ENCODE measurements at places on chromosomes 2 and 18.

DNA sequence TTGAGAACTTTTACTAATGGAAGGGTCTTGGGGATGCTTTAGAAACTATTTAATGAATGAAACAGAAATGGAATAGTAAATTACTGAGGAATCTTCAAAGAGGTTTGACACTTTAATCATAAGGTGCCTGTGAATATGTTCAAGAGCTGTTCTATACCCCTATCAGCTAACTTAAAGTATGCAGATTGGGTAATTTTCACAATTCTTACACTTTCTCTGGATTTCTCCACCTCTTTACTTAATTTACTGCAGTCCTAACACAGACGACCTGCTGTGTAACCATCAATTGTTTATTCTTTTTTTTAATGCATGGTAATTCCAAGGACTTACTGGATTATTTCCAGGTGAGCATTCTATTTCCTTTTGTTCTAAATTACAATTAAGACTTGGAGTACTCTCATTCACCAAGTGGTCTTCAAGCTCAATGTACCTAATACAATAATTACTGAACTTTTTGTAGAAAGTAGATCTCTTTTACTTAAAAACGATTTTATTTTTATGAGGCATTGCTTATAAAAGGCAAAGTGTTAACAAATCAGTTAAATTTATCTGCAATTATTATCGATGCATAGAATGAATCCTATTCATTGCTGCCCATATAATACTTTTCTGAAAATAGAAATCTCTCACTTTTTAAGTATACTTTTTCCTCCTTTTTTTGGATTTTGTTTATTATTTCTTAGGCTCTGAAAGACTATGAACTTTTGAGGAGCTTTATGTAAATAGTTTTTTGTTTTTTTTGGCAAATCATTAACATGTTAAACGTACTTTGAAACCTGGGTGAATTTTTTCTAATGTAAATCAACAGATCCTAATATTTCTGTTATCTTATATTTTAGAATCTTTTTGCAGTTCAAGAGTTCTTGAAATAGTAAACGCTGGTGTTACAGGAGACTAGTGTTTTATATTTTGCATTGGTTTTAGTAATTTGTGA is 5.5 kb downstream of the VSNL1 start:
- no peak for DNase-seq

DNA sequence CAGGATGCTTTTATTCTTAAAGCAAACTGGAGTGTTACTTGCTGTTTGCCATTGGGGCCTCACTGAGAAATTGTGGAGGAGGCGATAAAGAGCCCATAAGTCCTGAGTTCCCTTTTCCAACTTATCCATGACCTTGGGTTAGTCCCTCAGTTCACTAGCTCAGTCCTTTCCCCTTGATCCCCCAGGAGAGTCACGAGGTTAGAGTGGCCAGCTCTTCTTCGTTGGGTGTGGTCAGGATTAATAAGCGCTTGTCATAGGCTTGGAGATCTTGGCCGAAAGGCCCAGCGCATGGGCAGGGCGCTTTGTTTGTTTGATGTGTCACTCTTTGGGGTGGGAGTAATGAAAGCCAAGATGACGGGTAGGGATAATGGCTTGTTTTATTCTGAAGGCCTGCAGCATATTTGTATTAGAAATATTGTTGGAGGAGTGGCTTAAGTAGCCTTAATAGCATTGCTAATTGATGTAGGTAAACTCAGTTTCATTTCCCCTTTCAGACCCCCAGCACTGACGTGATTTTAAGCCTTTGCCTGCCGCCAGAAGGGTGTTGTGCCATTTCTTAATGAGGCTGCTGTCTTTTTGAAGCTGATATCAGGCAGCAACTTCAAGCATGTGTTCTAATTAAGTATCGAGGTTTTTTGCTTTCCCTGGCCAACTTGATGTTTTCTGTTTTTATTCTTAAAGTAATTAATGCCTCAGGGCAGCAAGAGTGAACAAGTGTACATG is 15.7 kb downstream of the GRHL1 start:
- DNase-seq = no peak

GRCh38 chr2:239339726-239340601 is 60.9 kb downstream of the HDAC4 start:
- no peak for DNase-seq

- DNase-seq = no peak
Measured at GRCh38 chr18:68402784-68403183, 312.1 kb downstream of the TMX3 start.

GRCh38 chr18:13548966-13549879 is 177.1 kb downstream of the FAM210A start:
- no peak for DNase-seq

- no peak for DNase-seq
Measured at GRCh38 chr2:138536302-138536701, 34.7 kb downstream of the SPOPL start.

DNA sequence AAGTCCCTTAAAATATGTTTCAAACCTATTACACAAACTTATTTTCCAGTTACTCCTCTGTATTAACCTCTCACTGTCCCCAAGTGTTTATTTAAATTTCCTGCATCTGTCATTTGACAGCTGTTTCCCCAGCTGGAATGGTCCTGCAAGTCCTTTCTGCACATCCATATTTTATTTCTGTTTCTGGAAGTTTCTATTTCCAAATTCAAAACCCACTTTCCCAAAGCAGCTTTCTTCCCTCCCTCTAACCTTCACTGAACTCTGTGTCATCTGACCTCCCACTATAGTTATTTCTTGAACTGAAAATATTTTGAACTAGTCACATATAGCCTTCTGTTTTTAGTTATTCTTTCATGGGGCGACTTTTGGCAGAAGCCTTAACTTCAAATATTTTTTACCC is 459.4 kb upstream of the MC4R start:
- DNase-seq = no peak

GRCh38 chr2:200330351-200331060 is 24.0 kb downstream of the SPATS2L start:
- DNase-seq = no peak

GRCh38 chr2:44120428-44120827 is 48.2 kb upstream of the PPM1B start:
- DNase-seq = no peak

DNA sequence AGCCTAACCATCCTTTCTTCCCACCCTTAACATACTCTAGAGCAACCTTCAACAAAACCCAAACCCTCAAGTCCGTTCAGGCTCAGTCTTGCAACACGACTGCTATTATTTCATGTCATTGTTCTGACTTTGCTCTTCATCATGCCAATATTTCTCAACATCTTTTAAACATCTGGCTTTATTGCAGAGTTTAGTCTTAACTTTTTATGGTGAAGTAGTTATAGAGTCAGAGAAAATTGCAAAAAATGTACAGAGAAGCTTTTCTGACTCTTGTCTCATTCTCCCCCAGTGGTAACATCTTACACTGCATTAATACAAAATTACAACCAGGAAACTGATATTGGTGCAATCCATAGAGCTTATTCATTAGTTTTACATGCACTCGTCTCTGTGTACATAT is 3.9 kb downstream of the MARCO start:
- no peak for DNase-seq

DNA sequence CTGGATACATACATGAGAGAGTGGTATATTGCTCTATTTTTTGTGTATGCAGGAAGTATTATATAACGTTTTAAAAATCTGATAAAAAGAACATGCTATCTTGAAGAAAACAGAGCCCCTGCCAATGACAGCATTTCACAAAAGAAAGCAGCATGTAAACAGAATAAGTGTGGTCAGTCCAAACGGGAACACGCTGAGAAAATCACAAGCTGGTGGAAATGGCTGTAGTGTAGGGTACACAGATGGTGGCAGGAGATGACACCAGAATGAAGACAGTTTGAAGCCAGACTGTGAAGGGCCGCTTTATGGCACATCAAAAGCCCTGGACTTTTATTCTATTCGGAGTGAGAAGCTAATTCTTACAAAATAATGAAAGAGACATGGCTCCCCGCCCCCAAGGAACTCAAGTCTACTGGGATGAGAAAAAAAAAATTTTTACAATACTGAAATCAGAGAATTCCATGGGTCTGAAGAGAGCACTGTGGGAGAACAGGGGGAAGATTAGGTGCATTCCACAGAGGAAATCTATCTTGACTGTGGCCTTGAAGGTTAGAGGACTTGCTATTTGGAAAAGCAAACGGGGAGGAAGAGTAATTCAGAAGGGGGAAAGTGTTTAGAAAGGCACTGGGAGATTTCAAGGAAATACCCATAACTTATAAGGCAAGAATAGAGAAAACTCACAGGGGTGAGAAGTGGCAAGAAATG is 217.7 kb upstream of the SMAD7 start:
- DNase-seq = no peak

DNA sequence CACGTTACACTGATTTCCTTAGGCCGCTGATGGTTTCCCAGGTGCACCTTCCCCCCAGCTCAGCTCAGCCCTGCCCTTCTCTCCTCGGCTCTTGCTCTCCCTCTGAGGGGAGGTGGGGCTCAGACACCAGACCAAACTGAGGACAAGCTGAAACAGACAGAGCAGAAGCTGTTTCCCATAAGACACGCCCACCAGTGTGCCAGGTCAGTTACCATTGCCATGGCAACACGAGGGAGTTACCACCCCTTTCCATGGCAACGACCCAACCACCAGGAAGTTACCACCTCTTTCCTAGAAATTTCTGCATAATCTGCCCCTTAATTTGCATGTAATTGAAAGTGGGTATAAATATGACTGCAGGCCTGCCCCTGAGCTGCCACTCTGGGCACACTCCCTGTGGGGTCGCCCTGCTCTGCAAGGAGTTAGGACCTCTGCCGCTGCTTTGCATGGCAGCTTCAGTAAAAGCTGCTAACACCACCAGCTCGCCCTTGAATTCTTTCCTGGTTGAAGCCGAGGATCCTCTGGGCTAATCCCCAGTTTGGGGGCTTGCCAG is 120.9 kb upstream of the SMIM21 start:
- DNase-seq = no peak

GRCh38 chr2:159265171-159265576 is 21.3 kb downstream of the WDSUB1 start:
- no peak for DNase-seq

GRCh38 chr2:71716697-71717624 is 263.6 kb downstream of the DYSF start:
- DNase-seq = no peak

GRCh38 chr2:8628179-8628865 is 53.5 kb upstream of the ID2 start:
- no peak for DNase-seq

GRCh38 chr2:238120463-238121298 is 17.8 kb upstream of the KLHL30 start:
- no peak for DNase-seq

GRCh38 chr2:3267869-3268704 is 109.5 kb downstream of the EIPR1 start:
- no peak for DNase-seq

GRCh38 chr2:1925516-1925915 is 181.2 kb upstream of the PXDN start:
- DNase-seq = no peak

DNA sequence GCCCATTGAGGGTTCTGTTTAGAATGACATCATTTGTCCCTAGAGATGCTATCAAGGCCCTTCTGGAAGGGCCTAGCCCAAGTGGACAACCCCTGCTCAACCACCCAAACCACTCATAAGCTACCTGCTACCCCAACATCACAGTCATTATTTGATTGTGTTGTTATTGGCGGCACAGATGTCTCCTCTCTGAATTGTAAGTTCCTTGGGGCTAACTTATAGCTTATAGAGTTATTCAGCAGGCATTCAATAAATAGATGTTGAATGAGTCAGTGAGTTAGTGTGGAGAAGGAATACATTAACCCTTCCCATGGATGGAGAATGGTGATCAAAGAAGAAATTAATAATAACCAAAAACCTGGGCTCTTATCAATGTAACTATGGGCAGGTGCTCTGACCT is 80.0 kb downstream of the ACAA2 start:
- DNase-seq = no peak

DNA sequence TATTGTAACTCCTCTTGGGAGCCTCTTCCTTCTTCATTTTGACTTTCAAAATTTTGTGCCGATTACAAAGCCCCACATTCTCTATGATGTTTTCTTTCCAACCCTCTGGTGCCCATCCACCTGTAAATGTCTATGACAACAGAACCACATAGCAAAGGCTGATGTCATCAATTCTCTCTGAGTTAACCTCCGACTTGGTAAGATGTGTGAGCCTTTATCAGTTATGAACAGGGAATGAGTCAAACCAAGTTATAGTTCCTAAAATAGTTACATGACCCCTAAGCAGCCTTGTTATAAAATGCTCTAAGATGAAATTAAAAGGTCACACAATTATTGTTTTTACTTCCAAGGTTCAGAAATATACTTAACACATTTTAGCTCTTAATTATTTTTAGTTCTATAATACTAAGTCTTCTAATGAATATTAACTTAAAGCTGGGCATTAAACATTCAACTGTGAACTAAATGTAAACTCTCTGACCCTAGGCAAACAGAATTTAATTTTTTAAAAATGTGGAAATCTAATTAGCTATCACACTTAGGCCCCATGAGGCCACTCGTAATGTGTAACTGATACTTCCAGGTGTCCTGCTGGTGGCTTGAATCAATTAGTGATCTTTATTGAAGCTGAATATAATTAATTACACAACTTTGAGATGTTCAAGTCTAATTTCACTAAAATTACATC is 102.3 kb upstream of the CYRIA start:
- no peak for DNase-seq

DNA sequence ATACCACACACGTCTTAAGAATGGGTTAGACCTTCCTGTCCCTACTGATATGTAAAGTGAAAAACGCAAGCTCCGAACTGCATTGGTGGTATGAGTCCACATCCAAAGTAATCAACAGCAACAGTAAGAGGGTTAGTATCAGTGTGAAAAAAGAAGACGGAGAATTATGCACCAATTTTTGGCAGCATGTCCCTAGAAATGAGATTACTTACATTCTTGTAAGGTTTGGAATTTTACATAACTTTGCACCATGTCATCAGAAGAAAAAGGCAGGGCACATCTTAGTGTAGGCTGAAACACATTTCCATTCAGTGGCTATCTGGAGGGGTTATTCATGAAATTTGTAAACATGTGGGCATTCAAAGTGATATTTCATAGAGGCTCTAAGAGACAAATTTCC is 88.2 kb downstream of the LONRF2 start:
- no peak for DNase-seq

DNA sequence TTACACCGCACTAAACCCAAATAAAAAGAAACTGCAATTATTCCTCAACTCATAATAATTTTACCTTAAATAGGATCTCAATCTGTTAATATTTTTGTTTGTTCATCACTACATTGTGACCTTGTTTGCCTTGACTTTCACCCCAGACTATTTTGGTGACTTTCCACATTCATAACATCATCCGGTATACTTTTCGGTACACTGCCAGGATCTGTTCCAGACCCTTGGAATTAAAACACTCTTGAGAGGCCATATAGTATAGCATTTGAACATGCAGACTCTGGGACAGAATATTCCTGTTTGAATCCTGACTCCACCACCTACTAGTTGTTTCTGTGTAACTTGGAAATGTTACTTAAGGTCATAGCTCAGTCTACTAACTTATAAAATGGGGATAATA is 577.4 kb downstream of the METTL4 start:
- DNase-seq = no peak
